Aorta (tissue), 5 donors: ENCODE measurements at places on chromosomes 4 and X. TPM values are rescaled to one million over a fixed set of nuclear protein-coding genes. Genes with fewer than 3 reads are reported as not detected.

XPNPEP2 gene
- 3.3 TPM for total RNA-seq

SEPTIN6 gene
- 23.7 TPM for total RNA-seq

DIPK2B gene
- total RNA-seq: 25.2 TPM

LARP1B gene
- 21.4 TPM for total RNA-seq

NXF2B gene
- total RNA-seq: not detected

USP17L28 gene
- not detected for total RNA-seq

GPR143 gene
- not detected for total RNA-seq

PNMA6A gene
- 3.7 TPM for total RNA-seq

CENPVL2 gene
- not detected for total RNA-seq

F9 gene
- total RNA-seq: not detected

ZNF630 gene
- 7.7 TPM for total RNA-seq

MAOA gene
- total RNA-seq: 68.2 TPM

HS6ST2 gene
- 0.06 TPM for total RNA-seq

MAGEA6 gene
- total RNA-seq: not detected

SH3RF1 gene
- total RNA-seq: 27.3 TPM

PITX2 gene
- total RNA-seq: 1.0 TPM

PTCHD1 gene
- 16.2 TPM for total RNA-seq

ABCG2 gene
- total RNA-seq: 3.5 TPM

TMSB15B gene
- 8.4 TPM for total RNA-seq

GAGE12H gene
- total RNA-seq: not detected

ARL9 gene
- total RNA-seq: 0.51 TPM

CCNB3 gene
- not detected for total RNA-seq
